ENCODE measurements at places on chromosomes 2 and 18.

- no peak for DNase-seq
These were observed 68.7 kb downstream of the STK39 start for GRCh38 chr2:168178520-168179324.

DNA sequence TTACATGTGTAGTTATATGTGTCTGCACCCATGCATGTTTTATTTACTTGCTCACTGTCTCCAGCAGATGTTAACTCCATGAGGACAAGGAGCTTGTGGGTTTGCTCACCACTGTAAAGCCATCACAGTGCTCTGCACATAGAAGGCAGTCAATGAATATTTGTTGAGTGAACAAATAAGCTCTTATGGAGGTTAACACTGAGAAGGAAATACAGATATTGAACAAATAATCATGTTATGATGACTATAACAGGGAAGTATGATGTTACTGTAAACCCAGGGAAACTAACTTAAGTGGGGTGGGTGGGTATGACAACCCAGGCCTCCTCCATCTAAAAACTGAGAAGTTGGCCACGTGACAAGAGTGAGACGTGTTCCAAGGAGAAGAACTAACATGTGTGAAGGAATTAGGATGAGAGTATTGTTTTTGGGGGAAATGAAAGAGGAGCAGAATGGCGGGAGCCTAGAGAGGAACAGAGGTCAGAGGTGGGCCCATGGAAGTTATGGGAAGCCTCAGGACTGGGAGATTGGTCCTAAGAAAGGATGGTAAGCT is 6.0 kb upstream of the FAM117B start:
- DNase-seq: no peak

DNA sequence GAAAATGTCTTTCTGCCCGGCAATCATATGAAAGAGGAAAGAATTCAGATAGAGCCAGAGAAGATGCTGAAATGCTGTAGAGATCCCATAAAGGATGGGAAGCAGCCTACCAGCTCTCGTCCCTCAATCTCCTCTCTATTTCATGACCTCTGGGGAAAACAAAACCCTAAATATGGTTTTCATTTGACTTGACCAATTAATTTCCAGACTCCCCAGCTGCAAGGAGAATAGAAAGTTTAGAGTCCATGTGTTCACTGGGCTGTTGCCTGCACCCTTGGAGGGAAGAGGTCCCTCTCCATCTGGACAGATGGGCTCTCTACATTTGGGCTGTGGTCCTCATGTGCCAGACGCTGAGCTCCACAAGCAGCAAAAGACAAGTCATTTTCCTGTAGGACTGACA is 40.6 kb downstream of the CAPN13 start:
- no peak for DNase-seq

GRCh38 chr2:214995926-214996670 is 142.3 kb downstream of the ABCA12 start:
- no peak for DNase-seq

DNA sequence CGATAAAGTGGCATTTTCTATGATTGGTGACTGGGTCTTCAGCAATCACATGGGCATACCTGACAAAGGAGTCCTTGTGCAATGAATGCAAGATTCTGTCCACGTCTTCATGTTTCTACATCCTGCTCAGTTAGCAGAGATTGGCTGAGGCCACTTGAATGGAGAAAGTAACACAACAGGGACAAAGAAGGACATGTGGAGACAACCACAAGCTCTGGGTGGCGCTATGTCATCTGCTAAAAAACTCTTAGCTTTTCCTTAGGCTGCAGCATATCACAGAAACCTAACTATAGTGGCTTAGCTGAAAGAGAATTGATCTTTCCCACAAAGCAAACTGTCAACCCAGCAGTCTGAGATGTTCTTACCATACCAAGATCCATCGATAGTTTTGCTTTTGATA is 1109.7 kb downstream of the SOCS6 start:
- DNase-seq: no peak

- peak; percentile 67 for DNase-seq
These were observed 68.4 kb downstream of the LIPG start for GRCh38 chr18:49630246-49630699.

DNA sequence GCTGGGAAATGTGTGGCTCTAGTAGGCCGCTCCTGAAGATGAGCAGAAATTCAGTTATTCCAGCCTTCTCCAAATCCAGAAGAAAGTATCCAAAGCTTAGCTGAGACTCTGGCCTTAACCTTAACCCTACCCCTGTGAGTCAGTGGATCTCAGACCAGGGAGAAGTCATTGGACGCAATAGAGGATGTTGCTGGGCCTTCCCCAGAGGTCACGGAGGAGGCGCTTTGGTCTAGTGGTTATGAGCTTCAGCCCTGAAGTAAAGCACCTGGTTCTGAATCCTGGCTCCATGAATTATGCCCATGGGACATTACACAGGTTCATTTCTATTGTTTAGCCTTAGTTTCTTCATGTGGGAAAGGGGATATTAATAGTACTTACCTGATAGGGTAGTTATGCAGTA is 24.0 kb downstream of the PKDCC start:
- DNase-seq: no peak

- peak; percentile 63 for DNase-seq
These were observed 81.2 kb downstream of the ADD2 start for GRCh38 chr2:70686577-70687460.

GRCh38 chr18:12398625-12399024 is 9.1 kb upstream of the PRELID3A start:
- DNase-seq: no peak

DNA sequence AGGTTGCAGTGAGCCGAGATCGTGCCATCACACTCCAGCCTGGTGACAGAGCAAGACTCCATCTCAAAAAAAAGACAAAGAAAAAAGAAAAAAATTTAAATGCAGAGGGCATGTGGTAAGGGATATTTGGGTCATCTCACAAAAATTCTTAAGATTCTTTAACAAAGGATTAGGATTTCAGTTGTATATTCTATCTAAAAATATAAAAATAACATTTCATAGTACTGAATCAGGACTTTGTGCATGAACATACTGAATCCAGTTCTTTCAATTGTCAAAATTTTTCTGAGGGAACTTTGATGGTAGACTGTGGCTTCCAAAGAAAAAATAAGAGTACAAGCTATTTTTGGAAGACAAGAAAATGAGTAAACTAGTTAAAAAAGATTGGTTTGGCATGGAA is 6.5 kb upstream of the PPP3R1 start:
- DNase-seq: no peak

DNA sequence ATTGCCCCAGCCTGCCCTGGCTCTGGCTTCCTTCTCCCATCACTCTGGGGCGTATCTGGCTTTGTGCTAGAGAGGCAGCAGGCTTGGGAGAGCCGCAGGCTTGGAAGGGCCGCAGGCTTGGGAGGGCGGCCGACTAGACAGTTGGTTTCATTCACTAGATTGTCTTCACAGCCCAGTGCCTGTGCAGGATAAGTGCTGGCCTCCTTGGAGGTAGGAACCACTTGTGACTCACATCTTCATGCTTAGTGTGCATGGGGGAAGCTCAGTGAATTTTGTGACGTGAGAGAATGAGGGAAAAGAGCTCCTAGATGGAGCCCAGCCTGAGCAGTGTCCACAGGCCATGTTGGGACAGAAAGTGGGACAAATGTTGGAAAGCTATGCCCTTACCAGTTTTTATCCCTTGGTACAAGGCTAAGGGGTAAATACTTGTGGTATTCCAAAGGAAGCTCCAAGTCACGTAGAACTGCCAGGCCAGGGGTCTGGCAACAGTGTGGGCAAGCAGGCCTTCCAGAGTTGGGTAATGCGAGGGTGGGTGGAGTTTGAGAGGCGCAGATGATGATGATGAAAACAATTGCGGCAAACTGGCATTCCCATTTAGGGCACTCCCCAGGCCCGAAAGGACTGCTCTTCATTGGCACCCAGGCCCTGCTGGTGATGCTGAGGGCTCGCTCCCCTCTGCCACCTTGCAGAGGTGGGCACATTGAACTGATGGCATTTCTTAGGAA is 100.1 kb downstream of the DDX1 start:
- no peak for DNase-seq

DNA sequence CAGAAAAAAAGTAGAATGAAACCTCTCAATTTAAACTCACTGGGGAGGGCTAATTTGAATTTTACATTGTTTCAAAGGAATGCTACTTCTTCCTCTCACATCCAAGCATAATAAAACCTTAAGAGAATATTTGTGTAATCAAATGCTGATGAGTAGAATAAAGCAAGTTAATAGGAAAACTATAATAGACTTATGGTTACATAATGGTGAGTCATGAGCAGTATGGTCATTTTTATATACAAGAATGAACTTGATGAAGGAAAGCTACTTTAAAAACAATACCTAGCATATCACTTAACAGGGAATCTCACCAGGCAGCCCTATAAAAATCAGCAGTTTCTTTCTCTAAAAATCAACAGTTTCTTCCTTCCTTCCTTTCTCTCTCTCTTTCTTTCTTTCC is 80.3 kb downstream of the VSNL1 start:
- peak; percentile 86 for DNase-seq

DNA sequence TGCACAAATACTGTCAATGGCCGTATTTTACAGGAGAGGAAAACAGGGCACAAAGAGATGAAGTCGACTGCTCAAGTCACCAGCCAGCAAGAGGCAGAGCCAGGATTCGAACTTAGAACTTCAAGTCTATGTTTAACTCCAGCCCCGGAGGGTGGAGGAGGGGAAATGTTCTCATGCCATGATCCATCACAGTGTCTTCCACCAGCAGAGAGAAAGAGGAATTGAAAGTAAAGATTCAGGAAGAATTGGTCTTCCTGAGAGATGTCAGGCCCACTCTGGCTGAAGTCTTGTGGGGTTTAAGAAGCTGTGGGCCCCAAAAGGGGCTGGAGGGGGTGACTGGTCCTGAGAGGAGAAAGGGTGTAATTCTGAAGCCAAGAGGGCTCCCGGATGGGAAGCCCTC is 260.0 kb downstream of the TNS1 start:
- DNase-seq: no peak

DNA sequence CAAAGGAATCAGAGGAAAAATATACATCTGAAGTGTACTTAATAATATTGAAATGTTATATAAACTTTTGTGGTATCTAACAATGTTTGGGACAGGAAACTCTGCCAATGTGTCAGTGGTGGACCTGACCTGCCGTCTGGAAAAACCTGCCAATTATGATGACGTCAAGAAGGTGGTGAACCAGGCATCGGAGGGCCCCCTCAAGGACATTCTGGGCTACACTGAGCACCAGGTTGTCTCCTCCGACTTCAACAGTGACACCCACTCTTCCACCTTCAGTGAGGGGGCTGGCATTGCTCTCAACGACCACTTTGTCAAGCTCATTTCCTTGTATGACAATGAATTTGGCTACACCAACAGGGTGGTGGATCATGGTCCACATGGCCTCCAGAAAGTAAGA is 32.6 kb downstream of the CALCRL start:
- no peak for DNase-seq

DNA sequence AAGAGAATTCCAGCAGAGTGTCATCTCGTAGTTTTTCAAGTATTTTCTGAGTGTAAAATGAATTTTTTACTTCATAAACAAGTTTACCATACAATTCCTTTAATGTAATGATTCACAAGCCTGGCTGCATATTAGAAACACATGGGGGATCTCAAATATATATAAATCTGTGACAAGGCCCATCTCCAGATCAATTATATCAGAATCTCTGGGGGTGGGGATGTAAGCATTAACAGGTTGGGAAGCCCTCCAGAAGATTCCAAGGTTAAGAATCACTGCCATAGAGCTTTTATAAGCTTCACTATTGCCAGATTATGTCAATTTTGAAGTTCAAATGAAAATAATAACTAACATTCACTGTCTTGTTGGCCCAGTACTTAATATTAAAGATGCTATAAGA is 111.2 kb downstream of the BAZ2B start:
- DNase-seq: no peak

GRCh38 chr2:181573140-181573736 is 83.7 kb downstream of the CERKL start:
- peak; percentile 43 for DNase-seq

GRCh38 chr18:61340148-61340547 is 6.9 kb downstream of the CDH20 start:
- no peak for DNase-seq

- DNase-seq: peak; percentile 94
These were observed 17.7 kb downstream of the SPIRE1 start for GRCh38 chr18:12639990-12640880.

DNA sequence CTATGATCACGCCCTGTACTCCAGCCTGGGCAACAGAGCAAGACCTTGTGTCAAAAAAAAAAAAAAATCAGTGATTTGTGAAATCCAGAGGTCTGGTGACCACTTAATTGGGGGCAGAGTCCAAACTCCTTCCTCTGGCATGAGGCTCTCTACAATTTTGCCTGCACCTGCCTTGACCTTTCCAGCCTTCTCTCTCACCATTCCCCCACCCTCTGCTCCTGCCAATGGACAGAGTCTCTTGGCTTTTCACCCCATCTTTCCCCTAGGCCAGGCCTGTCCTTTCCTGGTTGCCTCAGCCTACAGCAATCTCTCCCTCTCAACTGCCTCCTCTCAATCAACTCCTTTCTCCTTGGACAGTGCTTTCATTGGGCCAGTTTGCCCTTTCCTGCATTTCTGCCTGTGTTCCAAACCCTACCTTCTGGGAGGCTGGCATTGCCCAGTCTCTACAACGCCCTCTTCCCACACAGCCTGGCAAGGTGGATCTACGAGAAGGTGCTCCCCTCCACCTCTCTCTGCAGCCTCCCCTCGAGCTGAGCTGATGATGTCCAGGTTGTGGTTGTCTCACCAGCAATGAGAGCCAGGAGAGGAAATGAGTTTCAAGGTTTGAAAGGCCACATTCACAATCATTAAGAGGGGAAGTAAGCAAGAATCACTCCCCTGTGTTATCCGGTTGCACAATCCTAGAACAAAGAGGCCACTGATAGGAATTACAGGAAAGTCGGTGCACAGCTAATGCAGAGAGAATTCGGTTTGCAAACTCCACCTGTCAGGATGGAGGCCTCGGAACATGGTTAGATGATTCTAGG is 39.5 kb upstream of the NPAS2 start:
- DNase-seq: peak; percentile 93

DNA sequence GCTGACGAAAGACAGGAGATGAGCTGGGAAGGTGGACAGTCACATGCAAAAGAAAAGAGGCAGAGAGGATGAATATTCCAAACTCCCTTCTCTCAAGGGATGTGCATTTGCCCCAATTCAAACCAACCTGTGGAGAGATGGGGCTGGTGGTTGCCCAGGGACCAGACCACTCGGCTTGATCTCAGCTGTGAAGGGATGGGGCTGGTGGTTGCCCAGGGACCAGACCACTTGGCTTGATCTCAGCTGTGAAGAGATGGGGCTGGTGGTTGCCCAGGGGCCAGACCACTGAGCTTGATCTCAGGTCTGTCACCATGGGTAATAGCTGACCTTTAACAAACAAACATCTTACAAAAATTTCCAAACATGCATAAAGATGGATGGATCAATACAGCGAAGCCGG is 42.5 kb upstream of the SALL3 start:
- DNase-seq: no peak

GRCh38 chr2:201136889-201137321 is 20.9 kb downstream of the CFLAR start:
- DNase-seq: no peak

GRCh38 chr2:128433911-128434550 is 115.4 kb upstream of the HS6ST1 start:
- no peak for DNase-seq

DNA sequence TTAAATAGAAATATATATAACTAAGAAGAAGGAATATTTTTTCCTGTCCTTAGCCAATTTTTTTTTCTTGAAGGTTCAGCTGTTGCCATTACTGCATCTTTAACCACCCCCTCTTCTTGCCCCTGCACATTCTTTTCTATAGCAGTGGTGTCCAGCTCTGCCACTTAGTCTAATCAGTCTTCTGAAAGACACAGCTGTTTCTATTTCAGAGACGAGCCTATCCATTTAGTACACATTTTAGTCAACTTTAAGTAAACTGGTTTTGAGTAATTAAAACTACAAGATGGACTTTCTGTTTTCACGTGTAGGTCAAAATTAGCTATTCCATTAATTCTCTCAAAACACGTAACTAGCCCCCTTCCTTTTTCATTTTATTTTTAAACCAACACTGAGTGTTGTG is 21.0 kb downstream of the SPOPL start:
- DNase-seq: no peak
